ENCODE measurements at places on chromosomes 12 and 14. TPM values are rescaled to one million over a fixed set of nuclear protein-coding genes. Genes with fewer than 3 reads are reported as not detected.

DNA sequence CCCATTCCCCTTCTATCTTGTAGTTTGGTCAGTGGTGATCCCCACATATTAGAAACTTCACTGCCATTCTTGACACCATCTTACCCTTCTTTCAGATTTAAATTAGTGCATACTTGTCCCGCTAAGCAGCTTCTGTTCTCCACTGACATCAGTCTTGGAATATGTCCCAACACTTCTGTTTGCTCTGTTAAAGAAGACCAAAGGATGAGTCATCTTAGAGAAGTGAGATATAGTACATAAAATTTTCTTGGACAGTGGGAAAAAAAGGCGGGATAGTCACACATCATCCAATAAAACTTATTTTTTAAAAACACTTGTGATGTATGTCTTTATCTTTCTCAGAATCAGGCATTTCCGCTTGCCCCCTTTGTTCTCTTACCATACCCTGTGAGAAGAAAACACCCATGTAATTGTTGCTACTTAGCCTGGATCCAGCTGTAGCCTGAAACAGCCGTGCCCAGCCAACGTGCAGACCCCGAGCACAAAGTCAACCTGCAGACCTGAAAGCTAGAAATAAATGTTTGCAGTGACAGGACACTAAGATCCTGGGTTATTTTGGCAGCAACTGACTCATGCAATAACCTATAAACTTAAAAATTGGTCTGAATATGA, 100.1 kb upstream of the PDE3A start:
- no peak for DNase-seq

- DNase-seq = no peak
These were observed 66.7 kb downstream of the PTPN21 start for GRCh38 chr14:88488081-88488480.

The A2ML1 gene
- 0.54 TPM for total RNA-seq

The NCKAP5L gene
- total RNA-seq = 21.1 TPM

GRCh38 chr12:12845794-12846243, 32.7 kb downstream of the DDX47 start:
- no peak for DNase-seq

DNA sequence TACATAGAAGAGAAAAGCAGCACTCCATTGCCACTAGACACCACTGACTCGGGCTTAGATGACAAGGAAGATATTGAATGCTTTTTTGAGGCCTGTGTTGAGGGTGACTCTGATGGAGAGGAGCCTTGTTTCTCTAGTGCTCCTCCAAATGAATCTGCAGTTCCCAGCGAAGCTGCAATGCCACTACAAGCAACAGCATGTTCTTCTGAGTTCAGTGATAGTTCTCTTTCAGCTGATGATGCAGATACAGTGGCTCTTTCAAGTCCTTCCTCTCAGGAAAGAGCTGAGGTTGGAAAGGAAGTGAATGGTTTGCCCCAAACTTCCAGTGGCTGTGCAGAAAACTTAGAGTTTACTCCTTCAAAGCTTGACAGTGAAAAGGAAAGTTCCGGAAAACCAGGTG, 114.5 kb upstream of the NPAS3 start:
- no peak for DNase-seq

DNA sequence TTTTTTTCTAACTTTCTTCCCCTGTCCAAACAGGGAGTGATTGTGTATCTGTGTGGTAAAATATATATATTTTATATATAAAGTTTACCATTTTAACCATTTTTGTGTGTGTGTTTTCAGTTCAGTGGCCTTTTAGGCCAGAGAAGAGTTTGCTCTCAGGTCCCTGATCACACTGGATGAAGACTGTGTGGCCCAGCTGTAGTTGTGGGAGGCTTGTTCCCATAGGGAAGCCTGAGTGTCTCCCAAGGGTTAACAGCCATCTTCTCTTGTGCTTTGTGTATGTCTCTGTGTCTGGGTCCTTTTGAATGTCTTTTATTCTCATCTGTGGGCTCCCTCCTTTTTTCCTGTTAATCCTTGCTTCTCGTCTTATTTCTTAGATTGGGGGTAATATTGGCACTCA, 23.4 kb downstream of the CGRRF1 start:
- no peak for DNase-seq

The CCDC177 gene
- total RNA-seq = not detected

The OTX2 gene
- not detected for total RNA-seq

GRCh38 chr14:51396222-51396815, 156.3 kb downstream of the TMX1 start:
- DNase-seq = peak; percentile 51

The TMEM229B gene
- 4.6 TPM for total RNA-seq

DNA sequence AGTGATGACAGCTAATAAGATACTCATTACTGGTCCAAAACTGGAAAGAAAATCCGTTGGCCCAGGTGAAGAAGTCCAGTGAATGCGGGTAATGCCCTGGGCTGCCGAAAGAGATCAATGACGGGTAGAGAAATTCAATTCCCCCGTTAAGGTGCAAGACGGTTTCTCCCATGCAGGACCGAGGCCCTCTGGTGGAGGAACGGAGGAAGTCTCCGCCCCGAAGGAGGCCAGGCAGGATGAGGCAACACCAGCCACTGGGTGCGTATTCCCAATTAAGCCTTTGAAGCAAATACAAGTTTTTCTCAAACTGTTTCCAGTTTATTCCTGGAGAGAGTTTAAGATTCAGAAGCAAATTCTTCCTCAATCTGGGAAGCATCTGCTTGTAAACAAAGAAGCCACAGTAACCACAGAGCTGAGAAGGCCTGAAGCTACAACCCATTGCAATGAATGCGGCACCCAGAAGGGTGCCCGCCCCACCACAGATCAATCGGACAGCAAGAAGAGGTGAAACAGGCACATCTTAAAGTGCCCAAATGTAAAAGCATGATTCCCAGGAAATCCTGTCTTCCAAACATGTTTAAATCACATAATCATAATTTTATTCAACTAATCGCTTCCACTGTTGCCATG, 118.5 kb downstream of the TTC7B start:
- peak; percentile 87 for DNase-seq

- no peak for DNase-seq
These were observed 5.0 kb upstream of the NEDD1 start for GRCh38 chr12:96902076-96902475.

DNA sequence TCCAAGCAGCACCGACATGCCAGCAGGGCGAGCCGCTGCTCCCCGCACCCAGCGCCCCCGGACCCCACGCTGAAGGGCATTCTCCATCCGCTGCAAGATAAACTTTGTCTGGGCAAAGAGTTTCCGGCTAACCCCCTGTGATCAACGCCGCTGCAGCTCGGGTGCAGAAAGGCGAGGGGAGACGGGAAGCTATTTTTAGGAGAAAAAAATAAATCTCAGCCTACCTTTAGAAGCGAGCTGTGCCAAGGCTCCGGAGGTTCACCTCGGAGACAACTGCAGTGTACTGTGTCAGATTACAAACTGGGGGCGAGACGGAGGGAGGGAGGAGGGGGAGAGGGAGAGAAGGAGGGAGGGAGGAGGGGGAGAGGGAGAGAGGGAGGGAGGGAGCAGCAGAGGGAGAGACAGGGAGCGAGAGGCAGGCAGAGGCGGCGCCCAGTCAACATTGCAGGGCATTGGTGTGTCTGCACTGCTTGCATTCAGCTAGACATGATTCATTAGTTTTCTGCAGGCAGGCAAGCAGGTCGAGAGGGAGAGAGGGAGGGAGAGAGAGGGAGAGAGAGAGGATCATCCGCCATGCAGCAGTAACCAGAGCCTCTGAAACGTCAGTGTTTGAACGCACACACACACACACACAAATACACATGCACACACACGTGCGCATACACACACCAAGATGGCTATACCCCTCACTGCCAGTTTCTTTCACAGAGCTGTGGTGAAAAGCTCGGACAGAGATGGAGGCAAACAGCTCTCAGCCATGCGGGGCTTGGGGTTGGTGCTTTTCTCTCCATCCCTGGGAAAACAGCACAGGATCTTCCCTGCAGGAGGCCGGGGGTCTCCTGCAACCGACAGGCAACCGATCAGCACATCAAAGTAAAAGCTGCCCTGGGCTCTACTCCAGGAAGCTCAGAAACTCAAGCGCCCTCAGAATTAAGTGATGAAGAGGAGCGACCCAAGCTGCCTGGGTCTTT, at the start of gene RIMBP2:
Gene RIMBP2, minus strand, starts transcription at position 302 of the 971 bp plus-strand sequence. CDS start 237,286 bp downstream, outside the sequence.
- DNase-seq = peak; percentile 35

GRCh38 chr14:68208218-68208617, 388.6 kb downstream of the RAD51B start:
- DNase-seq = no peak

DNA sequence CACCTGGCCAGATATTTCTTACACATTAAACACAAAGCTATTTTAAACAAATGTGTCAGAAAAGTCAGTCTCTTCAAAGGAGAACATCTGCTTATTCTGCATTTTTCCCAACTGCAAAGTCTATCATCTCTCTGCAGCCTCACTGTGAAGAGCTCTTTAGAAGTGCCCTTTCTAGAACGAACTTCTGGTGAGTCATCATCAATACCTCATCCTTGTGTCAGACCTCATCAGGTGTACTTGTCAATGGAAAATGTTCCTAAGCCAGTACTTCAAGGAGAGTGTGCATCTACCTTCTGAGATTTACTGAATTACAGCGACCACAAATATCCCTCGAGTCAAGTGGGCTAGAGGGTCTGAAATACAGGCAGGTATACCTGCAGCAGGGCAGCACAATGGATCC, 457.3 kb downstream of the LRIG3 start:
- no peak for DNase-seq

The CFAP54 gene
- 3.6 TPM for total RNA-seq

GRCh38 chr12:40226705-40227104, 1.9 kb downstream of the LRRK2 start:
- DNase-seq = peak; percentile 36

The APOLD1 gene
- total RNA-seq = 8.9 TPM

DNA sequence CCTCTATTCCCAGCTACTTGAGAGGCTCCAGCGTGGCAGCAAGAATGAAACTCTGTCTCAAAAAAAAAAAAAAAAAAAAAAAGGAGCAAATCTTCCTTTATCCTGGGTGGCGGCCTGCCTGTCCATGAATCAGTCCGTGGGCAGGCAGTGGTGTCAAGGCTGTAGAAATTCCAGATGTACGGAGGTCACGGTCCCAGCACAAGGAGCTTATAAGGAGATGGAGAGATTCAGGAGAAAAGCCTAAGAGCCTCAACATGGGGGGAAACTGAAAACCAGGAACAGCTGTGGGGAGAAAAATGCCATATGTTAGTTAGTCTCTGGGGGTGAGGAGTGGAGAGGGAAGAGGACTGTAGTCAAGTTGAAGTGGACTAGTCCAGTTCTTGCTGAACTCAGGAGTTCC, 130.5 kb upstream of the CRY1 start:
- no peak for DNase-seq

GRCh38 chr14:104106471-104106991, 21.0 kb downstream of the ASPG start:
- peak; percentile 16 for DNase-seq

GRCh38 chr14:77309131-77309530, 11.6 kb downstream of the POMT2 start:
- DNase-seq = no peak

DNA sequence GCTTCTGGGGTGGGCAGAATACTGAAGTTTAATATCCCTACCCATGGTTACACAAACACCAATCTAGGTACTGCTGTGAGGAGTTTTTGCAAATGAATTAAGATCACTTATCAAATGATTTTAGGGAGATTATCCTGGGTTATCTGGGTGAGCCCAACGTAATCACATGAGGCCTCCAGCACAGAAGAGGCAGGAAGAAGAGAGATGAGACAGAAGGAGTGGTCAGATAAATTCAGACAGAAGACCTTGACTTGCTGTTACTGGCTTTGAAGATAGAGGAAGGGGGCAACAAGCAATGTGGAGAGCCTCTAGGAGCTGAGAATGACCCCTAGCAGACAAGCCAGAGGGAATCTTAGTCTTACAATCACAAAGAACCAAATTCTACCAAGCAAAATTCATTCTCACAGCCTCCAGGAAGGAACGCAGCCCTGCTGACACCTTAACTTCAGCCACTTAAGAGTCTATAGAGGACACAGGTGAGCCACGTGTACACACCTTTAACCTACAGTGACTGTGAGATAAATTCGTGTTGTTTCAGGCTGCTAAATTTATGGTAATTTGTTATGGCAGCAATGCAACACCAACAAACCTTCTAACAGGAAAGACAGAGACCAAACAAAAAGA, 49.4 kb downstream of the FERMT2 start:
- DNase-seq = no peak

The GYS2 gene
- total RNA-seq = not detected

DNA sequence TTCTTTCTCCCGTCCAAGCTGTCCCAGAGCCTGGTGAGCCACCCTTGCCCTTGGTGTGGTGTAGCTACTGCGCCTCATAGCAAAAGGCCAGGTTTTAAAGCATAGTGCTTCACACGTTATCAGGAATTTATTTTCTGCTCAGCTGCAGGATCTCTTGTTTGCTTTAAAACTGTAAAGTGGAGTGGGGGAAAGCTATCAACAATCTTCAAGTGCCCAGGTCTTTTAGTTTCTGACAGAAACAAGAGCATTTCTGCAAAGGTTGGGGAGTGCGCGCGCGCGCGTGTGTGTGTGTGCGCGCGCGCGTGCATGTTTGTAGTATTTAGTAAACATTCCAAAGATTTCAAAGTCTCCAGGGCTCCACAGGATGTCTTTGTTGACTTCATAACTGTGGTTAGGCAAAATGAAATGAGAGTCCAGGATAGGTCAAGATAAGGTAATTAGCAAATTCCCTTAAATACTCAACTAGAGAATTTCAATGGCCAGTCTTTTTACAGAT, 45.5 kb downstream of the EML1 start:
- DNase-seq = no peak

The FGF6 gene
- total RNA-seq = not detected

GRCh38 chr12:25743679-25744215, 190.7 kb upstream of the LMNTD1 start:
- DNase-seq = no peak

The AQP2 gene
- total RNA-seq = 0.11 TPM

DNA sequence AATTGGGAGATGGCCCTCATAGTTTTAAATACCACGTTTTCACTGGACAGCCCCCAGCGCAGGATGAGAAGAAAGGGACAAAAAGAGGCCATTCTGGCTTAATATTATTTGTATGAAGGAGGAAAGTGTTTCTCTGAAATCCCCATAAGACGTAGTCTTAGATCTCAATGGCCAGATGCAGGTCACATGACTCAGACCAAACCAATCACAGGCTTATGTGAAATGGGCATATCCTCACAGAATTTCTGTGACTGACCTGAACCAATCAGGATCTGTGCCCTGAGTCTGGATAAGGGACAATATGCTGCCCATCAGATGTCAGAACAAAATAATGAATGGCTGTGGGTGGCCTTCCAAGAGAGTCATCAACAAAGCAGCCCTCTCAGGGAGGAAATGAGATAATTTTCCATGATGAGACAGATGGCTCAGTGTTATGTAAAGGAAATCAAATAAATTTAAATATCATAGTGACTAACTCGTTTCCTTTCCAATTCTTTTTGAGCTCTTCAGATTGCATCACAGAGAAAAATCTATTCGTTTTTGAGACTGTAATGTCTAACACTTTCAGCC, 1009.5 kb upstream of the TMEM132C start:
- no peak for DNase-seq

- DNase-seq = no peak
These were observed 356.9 kb downstream of the MED13L start for GRCh38 chr12:115920395-115921183.

The TGM1 gene
- total RNA-seq = 3.1 TPM

The AP4S1 gene
- total RNA-seq = 14.2 TPM

- DNase-seq = peak; percentile 31
These were observed at the start of gene CLEC2B for GRCh38 chr12:9869307-9870161. Gene CLEC2B (minus strand): TSS chr12:9869354.

Data from ovary (tissue), 10 donors.